ENCODE measurements at places on chromosomes 16 and 17.

GRCh38 chr17:79883202-79883601, 44.0 kb upstream of the CBX4 start:
- no peak for DNase-seq

GRCh38 chr16:62475573-62475972, 439.3 kb upstream of the CDH8 start:
- DNase-seq = no peak

GRCh38 chr16:60704726-60705125, 1331.5 kb downstream of the CDH8 start:
- DNase-seq = no peak

GRCh38 chr16:70608521-70608920, 37.8 kb upstream of the IL34 start:
- no peak for DNase-seq

DNA sequence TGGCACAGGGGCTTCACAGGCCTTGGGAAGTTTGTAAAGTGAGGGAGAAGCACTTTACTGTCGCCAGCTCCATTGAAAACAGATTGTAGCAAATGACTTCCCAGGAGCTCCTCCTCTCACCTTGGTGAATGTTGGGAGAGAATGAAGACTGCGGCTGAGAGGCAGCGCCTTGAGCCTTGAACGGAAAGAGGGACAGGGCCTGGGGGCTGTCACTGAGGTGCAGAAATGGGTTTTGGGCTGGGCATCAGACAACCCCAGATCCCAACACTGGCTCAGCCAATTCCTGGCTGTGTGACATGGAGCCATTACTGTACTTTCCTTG, 603 bp upstream of the MRTFB start:
- no peak for DNase-seq
